ENCODE measurements at places on chromosomes 16 and 17. TPM values are rescaled to one million over a fixed set of nuclear protein-coding genes. Genes with fewer than 3 reads are reported as not detected.

DNA sequence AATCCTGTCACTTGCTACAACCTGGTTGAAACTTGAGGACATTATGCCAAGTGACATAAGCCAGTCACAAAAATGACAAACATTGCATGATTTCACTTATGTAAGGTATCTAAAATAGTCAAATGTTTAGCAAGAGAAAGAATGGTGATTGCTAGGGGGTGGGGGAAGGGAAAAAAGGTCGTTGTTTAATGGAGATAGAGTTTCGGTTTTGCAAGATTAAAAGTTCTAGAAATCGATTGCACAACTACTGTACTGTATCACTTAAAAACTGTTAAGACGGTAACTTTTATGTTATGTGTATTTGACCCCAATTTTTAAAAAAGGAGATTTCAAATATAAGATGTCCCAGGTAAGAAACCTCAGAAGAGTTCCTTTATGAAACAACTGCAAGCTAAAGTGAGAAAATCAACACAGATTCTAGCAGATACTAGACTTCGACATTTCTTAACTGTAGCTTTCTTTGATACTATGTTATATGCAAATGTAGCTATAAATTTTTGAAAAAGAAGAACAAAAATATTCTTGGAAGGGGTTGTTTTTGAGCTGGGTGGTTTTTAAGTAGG, 5.9 kb downstream of the MEOX1 start:
- no peak for DNase-seq

GRCh38 chr17:17635126-17635525, 43.6 kb upstream of the PEMT start:
- no peak for DNase-seq

GRCh38 chr17:6061290-6061689, 8.9 kb upstream of the WSCD1 start:
- DNase-seq: peak; percentile 90

DNA sequence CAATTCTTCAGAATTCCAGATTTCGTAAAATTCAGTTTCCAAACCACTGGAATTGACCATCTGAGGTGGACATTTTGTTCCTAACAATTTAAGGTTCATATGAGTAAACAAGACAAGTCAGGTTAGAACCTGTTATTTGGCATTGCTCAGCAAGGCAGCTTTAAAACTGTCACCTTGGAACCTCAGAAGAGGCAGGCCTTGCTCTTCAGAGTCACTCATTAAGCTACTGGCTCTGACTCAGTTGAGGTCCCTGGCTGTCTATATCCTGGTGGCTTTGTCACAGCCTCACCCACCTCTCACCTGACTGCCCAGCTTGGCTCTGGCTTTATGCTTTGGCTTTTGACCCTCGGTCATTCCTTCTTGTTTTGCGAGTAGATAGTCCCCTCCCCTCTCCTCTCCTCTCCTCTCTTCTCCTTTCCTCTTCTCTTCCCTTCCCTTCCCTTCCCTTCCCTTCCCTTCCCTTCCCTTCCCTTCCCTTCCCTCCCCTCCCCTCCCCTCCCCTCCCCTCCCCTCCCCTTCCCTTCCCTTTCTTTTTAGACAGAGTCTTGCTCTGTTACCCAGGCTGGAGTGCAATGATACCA, 238.4 kb downstream of the SHISA9 start:
- no peak for DNase-seq

DNA sequence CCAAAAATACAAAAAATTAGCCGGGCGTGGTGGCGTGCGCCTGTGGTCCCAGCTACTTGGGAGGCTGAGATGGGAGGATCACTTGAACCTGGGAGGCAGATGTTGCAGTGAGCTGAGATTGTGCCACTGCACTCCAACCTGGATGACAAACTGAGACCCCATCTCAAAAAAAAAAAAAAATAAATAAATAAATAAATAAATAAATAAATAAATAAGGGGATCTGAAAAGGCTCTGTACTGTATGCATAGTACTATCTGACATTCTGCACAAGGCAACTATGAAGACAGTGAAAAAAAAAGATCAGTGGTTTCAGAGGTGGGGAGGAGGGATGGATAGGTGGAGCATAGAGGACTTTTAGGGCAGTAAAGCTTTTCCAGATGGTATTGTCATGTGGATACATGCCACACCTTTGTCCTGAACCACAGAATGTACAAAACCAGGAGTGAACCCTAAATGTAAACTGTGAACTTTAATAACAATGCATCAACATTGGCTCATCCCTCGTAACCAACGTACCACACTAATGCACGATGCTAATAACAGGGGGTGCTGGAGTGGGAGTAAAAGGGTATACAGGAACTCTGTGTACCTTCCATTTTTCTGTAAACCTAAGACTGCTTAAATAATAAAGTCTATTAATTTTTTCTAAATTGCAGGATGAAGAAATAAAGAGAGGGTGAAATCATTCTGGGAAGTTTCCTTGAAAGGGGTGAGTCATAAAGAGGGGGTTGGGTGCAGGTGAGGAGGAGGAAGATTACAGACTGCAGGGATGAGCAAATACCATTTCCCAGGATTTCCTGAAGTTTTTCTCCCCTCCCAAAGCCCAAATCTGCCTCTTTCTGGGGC, 155.8 kb upstream of the SDK2 start:
- no peak for DNase-seq

GRCh38 chr17:28948342-28948741, 3.0 kb downstream of the PHF12 start:
- DNase-seq: no peak

GRCh38 chr16:86581458-86581857, 3.1 kb downstream of the FOXL1 start:
- DNase-seq: no peak

DNA sequence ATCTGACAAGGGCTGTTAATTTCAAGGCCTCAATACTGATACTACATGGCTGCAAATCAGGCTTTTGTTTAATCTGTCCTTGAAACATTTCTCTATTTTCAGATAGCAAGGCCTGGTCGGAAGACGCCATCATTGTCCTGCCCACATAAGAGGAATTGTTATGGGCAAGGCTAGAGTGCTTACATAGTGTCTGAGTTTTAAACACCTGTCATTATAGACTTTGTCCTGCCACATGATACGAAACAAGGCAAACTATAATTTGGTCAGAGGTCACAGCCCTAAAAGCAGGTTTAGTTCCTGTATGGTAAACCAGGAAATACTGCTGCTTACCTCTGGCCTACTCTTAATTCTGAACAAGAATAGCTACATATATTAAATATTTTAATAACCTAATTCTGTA, 104.4 kb downstream of the SSH2 start:
- DNase-seq: no peak

GRCh38 chr16:73447846-73448245, 399.9 kb upstream of the ZFHX3 start:
- no peak for DNase-seq

DNA sequence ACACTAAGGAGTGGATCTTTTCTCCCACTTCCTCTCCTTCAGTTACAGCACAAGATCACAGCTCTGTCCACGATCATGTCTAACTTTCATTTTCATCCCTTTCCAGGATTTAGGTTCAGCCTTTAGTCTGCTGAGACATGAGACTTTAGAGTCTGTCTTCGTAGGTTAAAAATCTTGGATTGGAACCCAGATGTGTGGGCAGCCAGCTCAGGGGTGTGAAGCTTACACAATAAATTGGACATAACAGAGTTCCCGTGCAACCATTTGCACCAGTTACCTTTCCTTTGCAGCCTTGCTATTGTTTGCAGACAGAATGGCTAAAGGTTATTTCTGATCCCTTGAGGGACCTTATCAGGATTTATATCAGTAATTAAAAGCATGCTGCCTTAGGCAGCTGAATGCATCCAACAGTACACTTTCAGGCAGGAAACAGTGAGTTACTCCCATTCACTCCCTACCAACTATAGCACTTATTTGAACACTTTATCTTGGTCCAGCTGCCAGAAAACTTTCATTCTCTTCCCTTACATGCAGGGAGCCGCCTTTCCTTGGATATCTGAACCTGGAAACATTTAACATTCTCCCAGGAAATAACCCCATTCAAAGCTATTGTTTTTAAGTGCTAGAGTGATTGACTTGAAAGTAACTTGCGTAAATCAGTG, 87.3 kb downstream of the TMEM100 start:
- no peak for DNase-seq

- no peak for DNase-seq
Measured at GRCh38 chr17:75181110-75181509, 1.6 kb downstream of the SUMO2 start.

DNA sequence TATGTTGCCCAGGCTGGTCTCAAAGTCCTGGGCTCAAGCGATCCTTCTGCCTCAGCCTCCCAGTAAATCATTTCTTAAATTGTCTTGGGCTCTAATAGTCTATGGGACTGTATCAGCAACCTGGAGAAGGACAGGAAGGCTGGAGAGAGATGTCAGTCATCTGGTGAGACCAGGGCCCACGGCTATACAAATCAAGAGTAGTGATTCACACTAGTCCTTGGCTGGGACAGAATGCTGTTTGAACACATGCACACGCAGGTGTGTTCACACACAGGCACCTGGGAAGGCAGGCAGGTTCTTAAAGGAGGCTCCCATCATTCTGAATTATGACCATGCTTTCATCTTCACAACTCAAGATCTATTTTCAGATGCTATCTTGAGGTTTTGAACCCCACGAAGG, 14.1 kb downstream of the NQO1 start:
- DNase-seq: no peak

Gene PRDM7
- total RNA-seq: not detected

Gene AXIN2
- 2.7 TPM for total RNA-seq

Gene KRTAP4-4
- total RNA-seq: not detected

Gene SLFN14
- total RNA-seq: not detected

Gene DLG4
- total RNA-seq: 3.1 TPM

Gene INCA1
- 0.23 TPM for total RNA-seq

Gene SYT17
- total RNA-seq: 0.83 TPM

Gene KRTAP2-3
- not detected for total RNA-seq

Gene CCL7
- total RNA-seq: 0.21 TPM
